CD4-positive, alpha-beta T cell treated with Interferon gamma for 1 hour (primary cell): ENCODE measurements at places on chromosomes 1 and 21.

- no peak for DNase-seq
These were observed 76.5 kb downstream of the TTLL7 start for GRCh38 chr1:83922431-83922830.

DNA sequence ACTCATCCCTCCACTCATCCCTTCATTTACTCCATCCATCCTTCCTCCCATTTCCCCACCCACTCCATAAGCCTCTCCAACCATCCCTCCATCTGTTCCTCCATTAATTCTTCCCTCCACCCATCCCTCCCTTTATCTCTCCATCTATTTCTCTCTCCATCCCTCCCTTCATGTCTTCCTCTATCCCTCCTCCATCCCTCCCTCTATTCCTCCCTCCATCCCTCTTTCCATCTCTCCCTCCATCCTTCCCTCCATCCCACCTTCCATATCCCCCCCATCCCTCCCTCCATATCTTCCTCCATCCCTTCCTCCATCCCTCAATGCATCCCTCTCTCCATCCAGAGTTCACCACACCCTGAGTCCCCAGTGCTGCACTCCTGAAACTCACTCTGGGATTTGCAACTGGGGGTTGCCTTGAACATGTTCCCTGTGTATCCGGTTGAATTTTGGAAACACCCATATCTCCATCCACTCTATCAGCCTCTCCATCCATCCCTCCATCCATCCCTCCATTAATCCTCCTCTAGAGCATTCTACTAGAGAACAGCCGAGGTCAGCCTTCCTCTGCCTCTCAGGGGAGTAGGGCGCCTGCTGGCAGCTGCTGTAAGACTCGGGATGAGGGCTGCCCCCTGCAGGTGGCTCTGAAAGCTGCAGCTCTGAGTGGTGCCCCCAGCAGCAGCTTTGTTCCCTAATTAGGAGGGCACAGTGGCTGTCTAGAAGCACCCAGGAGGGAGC lies 39.4 kb downstream of the ABCG1 start:
- peak; percentile 80 for DNase-seq

DNA sequence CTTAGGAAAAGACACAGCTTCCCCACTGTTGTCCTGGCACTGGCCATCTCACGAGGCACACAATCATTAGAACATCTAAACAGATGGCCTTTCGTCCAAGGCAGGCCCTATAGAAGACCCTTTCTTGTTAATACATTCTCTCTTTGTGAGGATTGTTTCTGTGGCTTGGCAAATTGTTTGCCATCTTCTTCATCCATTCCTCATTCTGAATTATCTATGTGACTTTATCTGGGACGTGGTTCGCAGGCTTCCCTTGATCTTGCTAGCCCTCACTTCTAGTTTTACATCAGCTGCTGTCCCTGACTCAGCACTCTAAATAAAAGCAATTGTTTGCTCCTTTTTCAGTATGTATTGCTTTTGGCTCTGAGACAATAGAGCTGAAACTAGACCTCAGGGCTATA lies 101.1 kb upstream of the ZC3H11B start:
- DNase-seq: no peak

GRCh38 chr21:42058631-42059111 lies 12.4 kb upstream of the UMODL1 start:
- no peak for DNase-seq

- no peak for DNase-seq
These were observed 6.8 kb upstream of the PDZK1IP1 start for GRCh38 chr1:47196622-47197021.

GRCh38 chr21:31888936-31889371 lies 16.1 kb downstream of the HUNK start:
- no peak for DNase-seq

- DNase-seq: no peak
These were observed 117.7 kb downstream of the HLCS start for GRCh38 chr21:36848730-36849274.

- DNase-seq: no peak
These were observed 15.1 kb downstream of the CASP9 start for GRCh38 chr1:15508700-15509487.

DNA sequence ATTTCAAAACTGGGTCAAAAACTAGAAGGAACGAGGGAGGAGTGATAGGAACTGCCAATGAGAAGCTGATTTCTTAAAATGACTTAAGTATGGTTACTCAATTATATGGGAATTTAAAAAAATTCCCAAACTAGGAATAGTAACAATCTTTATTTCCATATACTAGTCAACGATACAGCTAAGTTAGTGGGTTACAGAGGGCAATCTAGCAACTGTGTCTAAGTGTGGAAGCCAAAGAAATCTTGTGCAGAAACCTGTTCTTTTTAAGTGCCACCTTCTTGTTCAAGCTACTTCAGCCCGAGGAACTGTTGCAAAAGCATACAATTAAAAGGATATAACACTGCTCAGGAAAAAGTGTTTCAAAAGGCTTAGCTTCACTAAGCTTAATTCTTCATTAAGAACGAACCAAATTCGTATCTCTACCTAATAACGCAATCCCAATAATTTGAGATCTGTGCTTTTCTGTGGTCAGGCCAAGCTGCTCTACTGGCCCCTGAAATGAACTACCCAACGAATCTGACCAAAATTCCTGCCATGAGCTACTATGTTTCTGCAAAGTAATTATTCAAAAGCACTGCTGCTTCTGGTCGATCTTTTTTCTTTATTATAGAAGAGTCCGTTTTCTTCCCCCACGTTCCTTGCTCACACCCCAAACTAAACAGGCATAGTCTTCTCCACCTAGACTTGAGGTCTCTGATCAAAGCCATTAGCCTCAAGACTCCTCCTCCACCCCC lies 1.8 kb downstream of the USP24 start:
- no peak for DNase-seq

GRCh38 chr21:26962621-26963181 lies 4.2 kb downstream of the ADAMTS5 start:
- DNase-seq: no peak

GRCh38 chr1:24336075-24336474 lies 16.9 kb downstream of the GRHL3 start:
- no peak for DNase-seq

- no peak for DNase-seq
These were observed 436.6 kb upstream of the C1orf87 start for GRCh38 chr1:60510162-60510561.

GRCh38 chr1:159921251-159921650 lies 4.1 kb downstream of the TAGLN2 start:
- peak; percentile 57 for DNase-seq

DNA sequence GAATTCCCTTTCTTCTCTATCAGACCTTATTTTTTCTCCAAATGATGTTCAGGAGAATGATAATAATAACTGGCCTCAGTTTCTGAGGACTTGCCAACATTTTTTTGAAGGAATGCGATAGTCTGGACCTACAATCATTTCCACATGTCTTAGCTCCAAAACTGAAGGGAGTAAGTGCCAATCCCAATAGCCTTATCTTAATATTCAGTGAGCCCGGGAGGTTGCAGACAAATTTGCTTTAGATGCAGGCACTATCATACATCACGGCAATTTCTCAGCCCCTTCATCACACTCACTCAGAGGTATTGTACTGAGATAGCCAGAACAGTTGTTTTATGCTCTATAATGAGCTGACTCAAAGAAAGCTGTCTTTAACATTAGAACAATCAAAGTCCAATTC lies 796.9 kb downstream of the ADGRL2 start:
- no peak for DNase-seq

DNA sequence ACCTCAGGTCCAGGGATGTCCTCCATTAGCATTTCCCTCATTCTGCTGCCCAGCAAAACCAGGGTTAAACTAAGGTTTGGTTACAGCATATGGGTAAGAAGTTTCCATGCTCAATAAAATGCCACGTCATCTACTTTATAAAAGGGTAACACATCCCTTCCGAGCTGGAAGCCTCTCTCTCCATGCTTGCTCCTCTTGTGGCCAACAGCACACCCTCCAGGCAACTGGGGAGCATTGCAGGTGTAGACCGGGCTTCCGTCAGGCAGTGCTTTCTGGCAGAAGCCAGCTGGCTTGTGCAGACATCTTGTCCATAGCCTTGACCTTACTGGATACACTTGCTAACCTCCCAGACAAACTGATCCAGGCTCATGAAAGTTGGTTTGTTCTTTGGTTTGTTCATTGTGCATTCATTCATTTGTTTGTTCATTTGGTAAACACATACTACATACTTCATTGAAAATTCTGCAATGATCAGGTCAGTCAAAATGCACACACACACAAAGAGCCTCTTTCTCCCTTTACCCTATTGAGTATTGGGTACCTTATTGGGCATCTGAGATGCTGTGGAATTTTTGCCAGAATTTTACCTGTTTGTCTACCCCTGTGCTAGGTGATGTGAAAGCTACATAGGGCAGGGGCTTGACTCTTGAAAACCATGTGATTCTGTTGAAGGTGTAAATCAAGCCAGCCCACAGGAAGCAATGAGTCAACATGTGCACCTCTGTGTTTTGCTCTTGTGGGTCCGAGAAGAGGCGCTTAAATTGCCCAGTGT lies 422.8 kb downstream of the CAMTA1 start:
- no peak for DNase-seq

DNA sequence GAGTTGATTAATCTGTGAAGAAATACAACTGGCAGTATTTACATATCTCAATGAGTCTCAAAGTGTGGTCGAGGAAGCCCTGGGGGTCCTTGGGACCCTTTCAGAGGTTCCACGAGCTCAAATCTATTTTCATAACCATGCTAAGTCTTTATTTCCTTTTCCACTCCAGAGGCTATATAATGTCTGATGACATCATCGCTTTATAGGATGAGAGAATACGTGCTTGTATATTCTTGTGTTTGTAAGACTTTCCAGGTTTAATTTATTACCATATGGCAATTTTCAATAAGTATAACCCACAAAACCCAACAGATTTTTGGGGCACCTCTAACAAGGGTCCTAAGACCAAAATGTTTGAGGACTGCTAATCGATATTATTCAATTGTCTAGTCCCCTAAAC lies 1.4 kb upstream of the SLC19A2 start:
- no peak for DNase-seq

GRCh38 chr1:206715552-206716158 lies 30.9 kb downstream of the MAPKAPK2 start:
- DNase-seq: no peak

DNA sequence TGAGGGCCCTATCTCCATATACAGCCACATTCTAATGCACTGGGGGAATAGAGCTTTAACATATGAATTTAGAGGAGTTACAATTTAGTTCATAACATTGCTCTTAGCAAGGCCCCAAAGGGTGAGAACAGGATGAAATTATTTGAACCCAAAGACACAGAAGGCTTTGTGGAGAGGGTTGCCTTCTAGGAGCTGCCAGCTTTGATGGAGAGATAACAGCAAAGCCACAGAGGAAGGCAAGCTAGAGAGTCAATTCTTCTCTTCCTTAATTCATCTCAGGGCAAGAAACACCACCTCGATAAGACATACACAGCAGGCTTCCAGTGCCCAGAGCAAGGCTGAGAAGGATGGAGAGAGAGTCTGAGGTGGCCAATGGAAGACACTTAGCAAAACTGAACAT lies 94.8 kb upstream of the TMPRSS15 start:
- no peak for DNase-seq

GRCh38 chr21:44071359-44072104 lies 35.7 kb upstream of the PWP2 start:
- DNase-seq: no peak

DNA sequence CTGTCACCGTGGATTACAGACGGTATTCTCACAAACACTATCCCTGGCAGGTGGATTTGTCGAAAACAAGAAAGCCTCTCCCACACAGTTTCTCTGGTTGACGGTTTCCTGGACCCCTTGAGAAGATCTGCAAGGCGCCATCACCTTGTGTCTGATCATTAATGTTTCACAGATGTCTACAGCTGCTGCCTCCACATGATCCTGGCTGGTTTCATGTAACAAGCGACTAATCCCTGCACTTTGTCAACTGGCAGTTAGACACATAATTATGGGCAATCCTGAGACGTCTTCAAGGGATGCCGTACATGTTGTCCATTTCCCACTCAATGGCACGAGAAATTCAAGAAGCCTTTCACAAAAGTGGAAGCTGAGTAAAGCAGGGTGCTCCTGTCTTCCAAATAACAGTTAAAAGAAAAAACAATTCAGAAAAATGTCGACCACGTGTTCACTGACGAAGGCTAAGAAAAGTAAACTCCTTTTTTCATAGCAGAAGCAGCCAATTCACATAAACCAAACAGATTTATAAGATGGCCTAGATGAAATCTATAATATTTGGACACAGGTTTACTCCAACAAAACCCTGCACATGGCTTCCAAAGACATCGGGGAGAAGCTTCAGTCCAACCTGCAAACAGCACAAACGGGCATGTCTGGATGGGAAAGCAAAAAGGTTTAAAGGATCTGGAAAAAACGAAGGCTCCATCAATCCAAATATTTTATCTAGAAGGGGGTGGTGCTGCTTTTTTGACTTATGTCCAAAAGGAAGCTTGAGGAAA lies 52.2 kb downstream of the CAPZB start:
- DNase-seq: no peak

- DNase-seq: peak; percentile 67
These were observed 157.1 kb upstream of the NRIP1 start for GRCh38 chr21:15221799-15222386.
